ENCODE measurements at places on chromosomes 4 and X.
A peak's percentile ranks its signal among the peaks of the same experiment; 100 is the strongest.

DNA sequence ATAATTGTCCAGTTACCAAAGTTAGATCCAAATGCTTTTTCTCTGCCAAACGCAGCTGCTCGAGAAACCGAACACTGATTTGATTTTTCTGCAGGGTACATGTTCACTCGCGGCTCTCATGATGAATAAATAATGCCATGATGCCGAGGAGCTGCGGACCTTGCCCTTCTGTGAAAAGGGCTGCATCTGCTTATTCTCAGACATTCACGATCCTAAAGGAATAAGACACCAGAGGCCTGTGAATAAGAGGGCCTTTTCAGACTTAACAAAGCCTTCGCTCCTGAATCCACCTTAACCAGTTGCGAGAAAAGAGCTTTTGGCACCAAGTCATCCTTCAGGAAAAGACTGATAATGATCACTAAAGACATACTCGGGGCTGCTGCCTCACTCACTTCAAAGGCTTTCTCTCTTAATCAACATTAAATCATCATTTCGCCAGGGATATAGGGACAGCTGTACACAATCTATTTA lies 147.5 kb downstream of the FBXO8 start:
- no peak for DNase-seq

DNA sequence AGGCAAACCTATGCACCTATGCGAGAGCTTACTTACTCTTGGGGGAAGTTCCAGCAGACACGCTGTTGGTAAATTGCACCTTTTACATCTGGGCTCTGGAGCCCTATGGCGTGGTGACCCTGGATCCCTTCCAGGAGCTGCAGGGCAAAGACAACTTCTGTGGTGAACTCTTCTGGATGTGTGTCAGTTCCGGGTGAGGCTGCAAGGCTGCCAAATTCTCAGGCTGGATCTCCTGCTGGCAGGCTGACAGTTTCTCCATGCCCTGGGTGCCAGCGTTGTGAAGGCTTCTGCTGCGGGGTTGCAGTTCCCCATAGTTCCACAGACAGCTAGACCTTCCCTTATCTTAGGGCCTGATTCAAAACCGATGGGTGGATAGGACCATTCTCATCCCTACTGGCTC lies 37.9 kb downstream of the RAP2C start:
- DNase-seq = no peak

- no peak for DNase-seq
Observed at GRCh38 chr4:4289055-4289454, 899 bp downstream of the LYAR start.

GRCh38 chrX:118497180-118497818 lies 1.7 kb downstream of the DOCK11 start:
- DNase-seq = no peak

GRCh38 chrX:149962859-149963757 lies 24.8 kb upstream of the EOLA2 start:
- peak; percentile 15 for DNase-seq

- DNase-seq = peak; percentile 36
Observed at GRCh38 chrX:40952855-40953254, 132.4 kb upstream of the USP9X start.

DNA sequence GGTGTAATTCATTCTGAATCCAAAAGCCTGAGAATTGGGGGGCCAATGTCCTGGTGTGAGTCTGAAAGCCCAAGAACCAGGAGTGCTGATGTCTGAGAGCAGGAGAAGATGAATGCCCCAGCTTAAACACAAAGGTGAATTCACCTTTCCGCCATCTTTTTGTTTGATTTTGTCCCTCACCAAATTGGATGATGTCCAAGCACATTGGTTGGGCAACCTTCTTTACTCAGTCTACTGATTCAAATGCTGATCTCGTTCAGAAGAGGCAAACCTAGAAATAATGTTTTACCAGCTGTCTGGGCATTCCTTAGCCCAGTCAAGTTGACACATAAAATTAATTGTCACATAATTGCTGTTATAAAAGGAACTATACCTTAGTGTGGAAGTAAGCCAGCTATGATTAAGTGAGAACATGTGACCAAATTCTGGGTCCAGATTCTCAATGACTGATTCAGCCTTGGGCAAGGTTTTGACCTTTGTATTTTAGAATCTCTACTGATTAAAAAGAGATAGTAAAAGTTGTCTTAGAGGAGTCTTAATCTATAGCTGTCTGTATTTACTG lies 34.5 kb upstream of the SLC4A4 start:
- no peak for DNase-seq

- DNase-seq = no peak
Observed at GRCh38 chr4:24867251-24867650, 45.6 kb downstream of the CCDC149 start.

GRCh38 chr4:183248201-183248600 lies 71.9 kb downstream of the CLDN22 start:
- DNase-seq = no peak

DNA sequence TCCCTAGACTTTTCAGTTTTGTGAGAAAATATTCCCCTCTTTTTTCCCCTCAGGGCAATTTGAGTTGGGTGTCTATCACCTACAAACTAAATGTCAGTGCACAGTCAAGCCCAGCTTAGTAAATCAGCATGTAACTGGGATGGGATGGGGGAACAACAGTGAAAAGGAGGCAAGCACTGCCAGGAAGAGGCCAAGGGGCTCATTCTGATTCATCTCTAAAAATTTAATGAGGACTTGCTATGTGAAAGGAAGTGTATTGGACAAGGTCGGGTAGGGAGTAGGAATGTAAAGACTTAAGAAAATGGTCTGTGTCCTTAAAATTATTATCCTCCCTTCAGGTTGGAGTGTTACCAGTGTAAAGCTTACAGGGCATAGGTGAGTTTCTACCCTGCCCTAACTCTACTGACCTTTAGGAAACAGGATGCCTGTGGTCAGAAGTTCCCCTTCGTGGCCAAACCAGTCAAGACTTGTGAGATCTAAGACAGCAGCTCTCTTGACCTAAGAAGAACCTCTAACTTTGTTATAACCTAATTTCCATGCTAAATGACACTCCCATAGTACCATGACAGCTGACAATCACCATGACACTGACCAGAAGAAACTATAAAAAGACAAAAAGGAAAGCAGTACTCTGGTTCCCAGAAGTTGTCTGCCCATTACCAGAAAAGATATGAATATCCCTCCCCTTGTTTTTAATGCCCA lies 194.4 kb upstream of the LDB2 start:
- DNase-seq = no peak

DNA sequence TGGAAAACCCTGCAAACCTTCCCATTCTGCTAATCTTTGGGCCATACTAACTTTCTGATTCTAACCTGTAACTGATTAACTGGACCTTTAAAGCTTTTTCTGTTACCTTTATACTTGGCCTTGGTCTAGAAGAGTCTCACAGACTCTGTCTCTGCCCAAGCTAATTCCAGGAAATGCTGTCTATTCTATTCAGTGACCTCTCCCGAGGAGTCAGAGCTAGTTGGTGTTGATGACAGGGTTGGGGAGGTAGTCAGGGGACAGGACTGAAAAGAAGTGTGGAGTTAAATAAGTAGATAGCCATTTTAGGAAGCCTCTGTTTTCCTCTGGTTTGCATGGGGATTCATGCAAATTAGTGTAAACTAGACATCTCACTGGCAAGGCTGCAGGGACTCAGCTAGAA lies 429.5 kb downstream of the GRID2 start:
- no peak for DNase-seq

- DNase-seq = peak; percentile 0
Observed at GRCh38 chrX:78024349-78025059, 55.1 kb upstream of the PGAM4 start.

DNA sequence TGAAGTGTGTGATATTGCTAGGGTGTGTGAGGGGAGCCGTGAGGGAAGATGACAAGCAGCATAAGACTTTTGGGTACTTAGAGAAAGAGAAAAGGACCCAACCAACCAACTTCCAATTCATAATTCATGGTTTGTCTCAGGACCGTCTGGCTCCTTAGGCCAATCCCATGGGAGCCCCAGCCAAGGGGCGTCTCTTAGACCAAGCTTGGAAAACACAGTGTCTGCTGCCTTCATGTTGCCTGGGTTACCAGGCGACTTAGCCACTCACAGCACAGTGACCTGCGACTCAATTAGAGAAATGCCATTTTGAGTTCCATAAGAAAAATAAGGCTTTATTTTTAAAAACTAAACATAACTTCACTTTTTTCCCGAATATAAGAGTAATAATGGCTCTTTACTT lies 32.7 kb downstream of the BST1 start:
- DNase-seq = no peak

DNA sequence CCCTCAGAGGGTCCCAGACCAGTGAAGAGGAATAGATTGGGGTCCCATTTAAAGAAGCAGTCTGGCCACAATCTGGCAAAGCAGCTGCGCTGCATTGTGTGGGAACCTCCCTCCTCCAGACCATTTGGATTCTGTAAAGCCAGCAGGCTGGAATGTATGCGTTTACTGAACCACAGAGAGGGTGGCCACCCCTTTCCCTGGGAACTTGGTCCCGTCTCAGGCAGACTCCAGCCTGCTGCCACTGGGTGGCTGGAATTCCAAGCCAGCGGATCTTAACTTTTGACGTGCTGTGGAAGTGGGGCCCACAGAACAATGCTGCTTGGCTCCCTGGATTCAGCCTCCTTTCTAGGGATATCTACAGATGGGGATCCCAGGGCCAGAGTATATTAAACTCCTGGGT lies 307.2 kb downstream of the DACH2 start:
- DNase-seq = no peak

DNA sequence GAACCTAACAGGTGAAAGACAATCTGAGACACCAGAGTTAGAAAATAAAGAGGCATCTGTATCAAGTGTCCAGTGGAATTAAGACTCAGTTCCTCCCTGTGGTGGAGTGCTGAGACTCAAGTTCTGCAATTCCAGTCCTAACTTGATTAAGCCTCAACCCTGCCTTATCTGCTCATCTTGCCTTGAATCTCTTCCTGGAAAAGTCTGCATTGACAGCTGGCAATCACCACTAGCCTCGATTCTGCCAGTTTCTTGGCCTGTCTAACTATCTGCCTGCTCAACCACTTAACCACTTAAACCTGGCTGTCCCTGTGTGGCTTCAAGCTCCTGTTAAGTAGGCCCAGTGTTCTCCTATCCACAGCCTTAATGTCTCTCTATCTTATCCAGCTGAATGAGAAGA lies 22.4 kb upstream of the NEIL3 start:
- no peak for DNase-seq

DNA sequence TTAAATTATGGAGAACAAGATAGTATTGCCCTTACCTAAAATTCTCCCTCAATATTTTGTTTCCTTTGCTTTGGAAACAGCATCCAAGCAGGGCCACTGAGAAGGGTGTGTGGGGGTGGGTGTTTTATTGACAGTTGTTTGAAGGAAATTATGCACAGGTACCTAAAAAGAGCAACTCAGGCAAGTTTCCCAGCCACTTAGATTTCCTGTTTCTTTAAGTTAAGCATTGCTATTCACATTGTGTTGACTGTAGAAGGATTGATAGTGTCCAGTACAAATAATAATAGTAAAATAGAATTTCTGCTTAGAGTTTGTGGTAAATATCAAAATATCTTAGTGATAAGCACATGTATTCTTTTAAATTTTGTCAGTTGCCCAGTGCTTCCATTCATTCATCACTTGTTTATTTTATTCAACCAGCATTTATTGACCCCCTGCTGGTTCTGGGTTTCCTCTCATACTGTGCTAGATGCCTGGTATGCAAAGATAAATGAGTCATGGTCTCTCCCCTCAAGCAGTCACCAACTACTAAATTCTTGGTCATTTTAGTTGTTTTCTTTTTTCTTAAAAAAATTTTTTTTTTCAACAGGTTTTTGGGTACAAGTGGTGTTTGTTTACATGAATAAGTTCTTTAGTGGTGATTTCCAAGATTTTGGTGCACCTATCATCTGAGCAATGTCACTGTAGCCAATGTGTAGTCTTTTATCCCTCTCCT lies 50.0 kb downstream of the GALNT7 start:
- DNase-seq = no peak

DNA sequence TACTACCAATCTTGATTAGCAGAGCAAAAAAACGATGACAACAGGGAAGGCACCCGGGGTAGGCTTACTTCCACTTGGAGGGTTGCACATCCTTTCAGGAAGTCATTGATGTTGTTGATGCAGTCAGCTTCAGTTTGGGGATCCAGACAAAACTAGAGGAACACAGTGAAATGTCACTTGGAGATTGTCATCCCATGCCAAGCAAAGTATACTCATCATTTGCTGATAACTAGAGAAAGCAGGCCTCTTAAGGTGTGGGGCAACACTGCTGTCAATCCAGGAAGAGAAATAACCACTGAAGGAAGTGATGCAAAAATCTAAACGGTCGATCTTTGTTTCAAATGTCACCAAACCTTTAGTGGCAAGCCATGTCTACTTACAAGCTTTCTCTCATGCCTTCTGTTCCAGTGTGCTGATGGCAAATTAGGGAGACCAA lies 1.4 kb downstream of the ARHGEF6 start:
- peak; percentile 61 for DNase-seq

GRCh38 chr4:12584116-12584875 lies 899.8 kb downstream of the RAB28 start:
- no peak for DNase-seq

GRCh38 chrX:21437036-21437435 lies 62.8 kb downstream of the CNKSR2 start:
- no peak for DNase-seq

DNA sequence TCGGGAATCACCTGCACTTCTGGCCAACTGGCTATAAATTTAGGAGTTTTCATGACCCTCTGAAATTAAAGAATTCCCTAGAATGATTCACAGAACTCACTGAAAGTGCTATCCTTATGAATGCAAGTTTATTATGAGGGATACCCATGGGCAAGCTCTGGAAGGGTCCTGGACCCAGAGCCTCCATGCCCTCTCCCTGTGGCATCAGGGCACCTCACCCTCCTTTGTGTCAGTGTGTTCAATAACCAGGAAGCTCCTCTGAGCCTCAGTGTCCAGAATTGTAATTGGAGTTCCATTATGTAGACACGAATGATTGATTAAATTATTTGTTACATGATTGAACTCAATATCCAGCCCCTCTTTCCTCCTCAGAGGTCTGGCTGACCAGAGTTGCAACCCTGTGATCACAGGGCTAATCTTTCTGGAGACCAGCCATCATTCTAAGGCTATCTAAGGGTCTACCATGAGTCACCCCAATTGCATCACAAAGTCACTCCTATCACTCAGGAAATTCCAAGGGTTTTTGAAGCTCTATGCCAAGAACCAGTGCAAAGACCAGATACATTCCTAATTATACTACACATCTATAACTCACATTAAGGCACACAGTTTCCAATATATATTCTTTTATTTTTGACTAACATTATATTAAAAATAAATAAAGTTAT lies 8.9 kb downstream of the ANXA3 start:
- no peak for DNase-seq
